CD4-positive, alpha-beta T cell treated with Interferon alpha-2 for 1 hour (primary cell): ENCODE measurements at places on chromosomes 5 and 9.

GRCh38 chr9:137311986-137312851 lies 10.1 kb upstream of the NRARP start:
- no peak for DNase-seq

DNA sequence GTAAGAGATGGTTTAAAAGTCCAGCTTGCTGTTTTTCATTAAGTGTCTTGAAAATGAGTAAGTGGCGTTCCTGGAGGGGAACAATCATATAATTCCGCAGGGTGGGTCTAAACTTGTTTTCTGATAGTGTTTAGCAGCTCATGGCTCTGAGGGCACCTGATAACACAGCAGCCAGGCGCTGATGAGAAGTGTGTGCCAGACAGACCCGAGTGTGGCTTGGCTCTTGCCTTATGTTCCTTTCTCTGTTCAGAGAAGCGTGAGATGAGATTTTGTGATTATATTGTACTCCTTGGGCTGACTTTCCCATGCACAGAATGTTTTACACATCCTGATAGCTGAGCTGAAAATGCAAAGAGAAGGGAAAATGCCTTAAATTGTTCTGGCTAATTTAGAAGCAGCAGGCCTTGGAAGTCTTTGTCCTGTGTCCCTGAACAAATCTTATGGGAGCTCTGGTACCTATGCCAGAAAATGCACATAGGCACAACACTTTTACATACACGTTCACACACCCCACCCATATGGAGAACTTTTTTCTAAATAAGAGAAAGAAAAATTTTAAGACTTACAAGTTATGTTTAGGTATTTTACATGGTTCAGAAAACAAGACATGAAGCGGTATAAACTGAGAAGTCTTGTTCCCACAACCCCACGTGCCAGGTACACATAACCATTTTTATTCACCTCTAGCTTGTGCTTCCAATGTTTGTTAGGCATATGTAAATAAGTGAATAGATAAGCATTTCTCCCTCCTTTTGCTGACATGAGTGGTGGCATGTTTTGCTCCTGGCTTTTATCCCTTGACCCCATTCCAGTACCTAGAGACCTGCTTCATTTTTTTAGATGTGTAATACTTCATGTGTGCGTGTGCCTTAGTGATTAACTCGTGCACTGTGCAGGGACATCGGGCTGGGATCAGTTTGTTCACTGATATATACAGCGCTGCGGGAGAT lies 152.2 kb upstream of the OTULINL start:
- DNase-seq = no peak

GRCh38 chr5:170603578-170604565 lies 100.1 kb downstream of the KCNIP1 start:
- DNase-seq = peak; percentile 9

GRCh38 chr9:93149361-93149760 lies 15.3 kb upstream of the NINJ1 start:
- no peak for DNase-seq
